COLO829 (cell line): ENCODE measurements at places on chromosomes 12 and 14.

DNA sequence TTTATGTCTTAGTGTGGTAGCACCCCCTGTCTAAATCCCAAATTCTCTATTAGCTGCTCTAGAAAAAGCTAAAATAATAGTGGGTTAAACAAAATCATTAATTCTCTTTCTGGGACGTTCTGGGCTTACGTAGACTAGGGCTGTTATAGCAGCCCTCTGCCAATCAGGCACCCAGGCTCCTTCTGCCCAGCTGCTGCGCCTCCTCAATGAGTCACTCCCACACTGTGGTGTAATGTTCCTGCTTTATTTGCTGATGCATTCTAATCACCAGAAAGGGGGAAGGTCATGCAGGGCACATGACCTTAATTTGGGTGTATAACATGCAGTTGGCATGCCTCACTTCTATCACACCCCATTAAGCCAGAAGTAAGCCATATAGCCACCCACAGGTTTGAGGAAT is 294.5 kb downstream of the GALC start:
- DNase-seq = no peak

GRCh38 chr14:94561656-94562010 is 391 bp downstream of the SERPINA4 start:
- DNase-seq = no peak

- no peak for DNase-seq
These were observed 185.6 kb downstream of the TMEM117 start for GRCh38 chr12:44021471-44021971.

DNA sequence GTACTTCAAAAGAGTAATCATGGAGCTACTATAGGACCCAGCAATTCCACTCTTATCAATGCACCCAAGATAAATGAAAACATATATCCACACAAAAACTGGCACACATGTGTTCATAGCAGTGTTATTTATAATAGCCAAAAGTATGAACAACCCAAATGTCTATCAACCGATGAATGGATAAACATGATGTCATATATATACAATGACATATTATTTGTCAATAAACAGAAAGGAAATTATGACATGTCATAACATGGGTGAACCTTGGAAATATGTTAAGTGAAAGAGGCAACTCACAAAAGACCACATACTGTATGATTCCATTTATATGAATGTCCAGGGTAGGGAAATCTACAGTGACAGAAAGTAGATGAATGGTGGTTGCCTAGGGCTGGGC is 347.1 kb upstream of the DDHD1 start:
- no peak for DNase-seq

GRCh38 chr12:3132636-3133404 is 55.6 kb downstream of the TSPAN9 start:
- DNase-seq = no peak

DNA sequence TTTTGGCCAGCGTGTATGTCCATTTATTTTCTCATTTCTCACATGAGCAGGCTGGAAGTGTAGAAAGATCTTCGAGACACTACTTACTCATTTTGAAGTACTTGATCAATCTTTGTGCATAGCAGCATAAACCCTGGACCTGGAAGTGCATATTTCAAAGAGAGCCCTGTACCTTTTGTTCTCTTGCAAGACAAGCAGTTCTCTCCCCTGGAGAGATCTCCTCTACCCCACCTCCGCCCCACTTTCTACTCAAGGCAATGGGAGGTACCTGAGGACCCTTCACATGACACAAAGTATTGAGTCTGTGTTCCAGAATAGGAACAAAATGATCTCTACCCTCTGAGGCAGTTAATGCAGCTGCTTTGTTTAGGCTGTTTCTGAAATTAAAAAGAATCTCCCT is 27.4 kb upstream of the RASSF3 start:
- DNase-seq = no peak
